NCI-H2171 (cell line): ENCODE measurements at places on chromosomes 7 and 10.
A peak's percentile ranks its signal among the peaks of the same experiment; 100 is the strongest.

DNA sequence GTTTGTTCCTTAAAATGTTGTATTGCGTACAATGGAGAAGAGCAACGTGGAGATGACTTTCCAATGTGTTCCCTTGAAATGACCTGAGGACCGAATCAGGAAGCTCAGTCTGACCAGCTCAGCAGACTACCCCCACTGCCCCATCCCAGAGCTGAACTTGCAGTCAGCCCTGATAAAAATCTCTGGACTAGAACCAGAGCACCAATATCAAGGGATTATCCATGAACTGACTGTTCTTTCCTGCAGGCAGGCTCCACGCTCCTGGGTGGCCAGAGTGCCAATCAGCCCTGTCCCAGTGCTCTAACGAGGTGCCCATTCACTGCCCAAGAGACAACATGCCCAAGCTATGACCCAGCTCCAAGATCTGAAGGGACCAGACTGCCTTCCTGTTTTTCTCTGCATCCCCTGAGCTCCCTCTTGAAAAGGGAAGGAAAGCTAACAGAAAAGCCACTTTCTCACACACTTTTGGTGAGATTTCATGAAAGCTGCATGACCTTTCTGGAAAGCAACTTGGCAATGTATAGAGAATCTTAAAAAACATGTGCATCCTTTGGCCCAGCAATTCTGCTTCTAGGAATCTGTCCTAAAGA, 130.2 kb downstream of the KCNMA1 start:
- DNase-seq = no peak

- DNase-seq = no peak
Observed at GRCh38 chr7:155567646-155568332, 21.4 kb upstream of the CNPY1 start.

GRCh38 chr10:111989136-111989911, 194.2 kb downstream of the GPAM start:
- DNase-seq = no peak

DNA sequence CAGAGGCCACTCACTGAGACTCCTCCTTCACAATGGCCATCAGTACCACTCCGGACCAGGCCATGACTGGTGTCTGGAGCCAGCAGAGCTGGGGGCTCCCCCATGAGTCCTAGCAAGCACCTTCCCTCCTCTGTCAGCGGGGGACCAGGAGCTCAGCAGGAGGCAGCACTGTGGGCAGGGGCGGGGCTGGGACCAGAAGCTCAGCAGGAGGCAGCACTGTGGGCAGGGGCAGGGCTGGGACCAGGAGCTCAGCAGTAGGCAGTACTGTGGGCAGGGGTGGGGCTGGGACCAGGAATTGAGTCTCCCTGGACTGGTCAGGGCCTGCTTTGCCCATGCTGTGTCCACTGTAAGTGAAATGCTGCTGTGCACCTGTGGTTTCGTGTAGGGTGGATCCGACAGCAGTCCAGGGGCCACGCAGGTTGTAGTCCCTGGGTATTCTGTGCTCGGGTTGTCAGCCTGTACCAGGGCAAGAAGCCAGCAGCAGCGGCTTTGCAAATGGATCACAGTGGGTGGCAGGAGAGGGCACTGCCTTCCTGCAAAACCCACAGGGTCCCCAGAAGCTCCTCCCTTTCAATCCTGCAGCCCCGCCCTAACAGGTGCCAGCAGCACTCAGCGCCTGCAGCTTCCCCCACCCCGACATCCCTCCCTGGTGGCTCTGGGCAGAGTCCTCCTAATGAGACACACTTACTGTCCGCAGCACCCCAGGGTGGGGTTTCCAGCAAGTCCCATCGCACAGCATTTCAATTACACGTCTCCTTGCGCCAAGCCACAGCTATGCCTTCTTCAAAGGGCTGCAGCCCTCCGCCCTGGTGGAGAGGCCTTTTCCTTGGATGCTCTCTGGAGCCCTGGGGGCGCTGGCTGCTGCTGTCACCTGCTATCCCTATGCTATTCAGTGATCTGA, 220.5 kb downstream of the TCERG1L start:
- DNase-seq = peak; percentile 54

DNA sequence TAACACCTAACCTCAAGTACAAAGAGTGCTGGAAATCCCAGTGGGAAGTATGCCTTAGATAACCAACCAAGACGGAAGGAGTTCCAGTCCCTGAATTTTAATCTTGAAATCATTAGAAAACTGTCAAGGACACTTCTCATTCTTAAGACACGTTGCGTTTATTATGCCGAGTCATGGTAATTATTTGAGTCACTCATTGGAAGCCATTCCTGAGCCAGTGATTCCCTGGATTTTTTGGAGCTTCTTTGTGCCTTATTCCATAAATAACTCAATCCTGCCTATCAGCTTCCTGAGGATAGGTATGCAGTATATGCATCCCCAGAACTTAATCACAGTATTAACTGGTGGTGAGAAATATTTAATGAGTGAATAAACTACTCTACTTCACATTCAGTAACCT, 77.4 kb downstream of the PPP1R17 start:
- DNase-seq = no peak

DNA sequence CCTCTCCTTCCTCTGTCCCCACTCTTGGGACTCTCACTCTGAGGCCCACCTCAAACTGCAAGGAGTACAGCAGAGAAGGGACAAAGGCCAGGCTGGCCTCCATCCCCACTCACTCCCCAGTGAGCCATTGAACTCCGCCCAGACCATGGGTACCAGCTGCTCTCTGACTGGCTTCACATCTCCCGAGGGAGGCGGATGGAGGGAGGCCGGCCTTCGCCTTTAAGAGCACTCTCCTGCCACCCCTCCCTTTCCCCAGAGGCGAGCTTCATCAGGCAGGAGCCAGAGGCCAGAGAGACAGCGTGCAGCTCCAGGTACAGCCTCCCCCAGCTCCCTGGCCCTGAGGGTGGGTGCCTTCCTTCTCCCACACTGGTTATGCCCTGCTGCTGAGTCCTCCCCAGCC, 1.8 kb upstream of the LDB3 start:
- no peak for DNase-seq

DNA sequence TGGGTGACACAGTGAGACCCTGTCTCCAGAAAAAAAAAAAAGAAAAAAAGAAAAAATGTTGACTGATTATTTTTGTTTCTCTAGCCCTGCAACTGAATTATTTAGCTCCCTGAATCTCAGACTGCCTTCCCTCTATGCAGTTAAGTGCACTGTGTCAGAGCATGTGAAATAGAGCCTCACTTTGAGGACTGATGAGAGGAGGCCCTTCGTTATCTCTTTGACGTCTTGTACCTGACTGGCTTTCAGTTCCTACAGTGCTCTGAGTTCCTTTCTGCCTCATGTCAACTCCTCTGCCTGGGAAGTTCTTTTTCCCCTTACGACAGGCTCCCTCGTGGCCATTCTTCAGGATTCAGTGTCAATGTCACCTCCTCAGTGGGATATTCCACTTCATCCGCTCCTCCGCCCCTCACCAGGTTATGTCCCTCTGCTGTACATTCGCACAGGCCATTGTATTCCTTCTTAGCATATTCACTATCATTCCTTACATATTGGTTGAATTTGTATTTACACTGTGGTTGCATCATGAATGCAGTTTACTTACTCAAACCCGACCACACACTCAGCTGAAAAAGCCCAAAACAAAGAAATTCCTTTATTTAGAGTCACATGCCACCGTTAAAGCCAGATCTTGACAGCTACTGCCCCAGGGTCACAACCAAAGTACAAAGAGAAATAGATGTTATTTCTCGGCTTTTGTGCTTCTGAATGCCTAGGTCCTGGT, 18.1 kb upstream of the CAMK2G start:
- DNase-seq = no peak

GRCh38 chr10:74822521-74823089, 3.8 kb upstream of the KAT6B start:
- no peak for DNase-seq

GRCh38 chr7:124697746-124698145, 67.8 kb downstream of the GPR37 start:
- DNase-seq = no peak

DNA sequence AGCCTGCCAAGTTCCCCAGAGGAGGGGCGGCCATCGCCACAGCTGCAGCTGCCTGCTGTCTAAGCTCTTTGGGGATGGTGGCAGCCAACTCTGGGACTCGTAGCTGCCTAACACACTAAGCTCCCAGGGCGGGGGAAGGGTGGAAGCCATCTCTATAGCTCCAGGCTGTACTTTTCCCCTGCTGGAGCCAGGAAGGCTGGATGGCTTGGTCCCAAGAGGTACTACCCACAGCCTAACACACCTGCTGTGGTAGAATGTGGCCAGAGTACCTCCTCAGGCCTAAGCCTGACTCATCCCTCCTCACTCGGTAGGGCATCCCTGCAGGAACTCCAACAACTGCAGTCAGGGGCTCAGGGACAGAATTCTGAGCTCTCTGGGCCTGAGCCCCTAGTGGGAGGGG, 151.7 kb upstream of the TAC1 start:
- no peak for DNase-seq

- no peak for DNase-seq
Observed at GRCh38 chr10:11035301-11035991, 17.8 kb downstream of the CELF2 start.

DNA sequence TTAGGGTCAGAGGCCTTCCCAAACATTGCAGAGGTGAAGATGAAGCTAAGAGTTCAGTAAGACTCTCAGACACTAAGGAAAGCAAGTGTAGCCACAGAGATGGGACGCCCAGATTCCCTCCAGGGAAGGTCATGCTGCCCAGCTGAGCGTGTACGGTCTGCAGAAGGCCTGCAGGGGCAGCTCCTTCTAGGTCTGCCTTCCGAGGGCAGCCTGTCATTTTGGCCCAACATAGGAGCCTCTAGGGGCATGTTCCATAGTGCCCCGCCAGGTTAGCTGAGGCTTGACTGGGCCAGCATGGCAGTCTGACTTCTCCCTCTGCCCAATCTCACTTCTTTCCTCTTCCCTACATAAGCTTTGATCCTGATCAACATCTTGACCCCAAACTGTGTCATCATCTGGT, 130.7 kb downstream of the PIP4K2A start:
- DNase-seq = no peak

- no peak for DNase-seq
Observed at GRCh38 chr7:68371985-68372384, 1226.3 kb upstream of the AUTS2 start.

GRCh38 chr10:75246506-75246905, 10.7 kb upstream of the COMTD1 start:
- no peak for DNase-seq

DNA sequence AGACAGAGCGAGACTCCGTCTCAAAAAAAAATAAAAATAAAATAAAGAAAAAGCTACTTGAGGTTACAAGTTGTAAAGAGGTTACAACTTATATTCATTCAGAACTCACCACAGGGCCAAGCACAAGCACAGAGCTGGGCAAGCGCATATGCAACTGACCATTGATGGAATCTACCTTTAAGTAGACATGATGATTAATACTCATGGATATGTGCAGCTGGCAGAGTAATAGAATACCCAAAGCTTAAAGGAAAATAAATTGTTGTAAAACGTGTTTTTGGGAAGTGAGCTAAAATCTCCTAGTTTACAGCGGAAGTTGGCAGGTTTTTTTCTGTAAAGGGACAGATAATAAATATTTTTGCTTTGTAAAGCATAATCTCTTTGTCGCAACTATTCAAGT, 111.6 kb downstream of the TMEM168 start:
- no peak for DNase-seq

GRCh38 chr10:36096576-36096975, 454.5 kb upstream of the FZD8 start:
- DNase-seq = no peak

GRCh38 chr7:71349682-71350481, 217.9 kb downstream of the GALNT17 start:
- no peak for DNase-seq

- no peak for DNase-seq
Observed at GRCh38 chr10:133180965-133181639, 21.1 kb downstream of the KNDC1 start.

DNA sequence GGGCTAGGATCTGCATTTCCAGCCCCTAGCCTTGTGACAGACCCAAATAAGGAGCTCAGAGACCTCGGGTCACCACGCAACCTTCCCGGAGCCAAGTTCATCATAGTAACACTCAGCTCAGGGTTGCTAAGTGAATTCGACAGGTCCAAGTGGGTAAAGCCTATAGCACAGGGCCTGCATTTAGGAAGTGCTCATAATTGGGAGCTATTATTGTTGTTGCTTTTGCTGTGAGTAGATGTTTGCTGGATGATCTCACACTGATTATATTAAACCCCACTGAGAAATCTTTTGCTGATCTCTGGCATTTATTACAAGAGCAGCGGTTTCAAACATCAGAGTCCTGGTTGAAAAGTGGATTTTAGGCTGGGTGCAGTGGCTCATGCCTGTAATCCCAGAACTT, 20.3 kb upstream of the SAR1A start:
- no peak for DNase-seq

DNA sequence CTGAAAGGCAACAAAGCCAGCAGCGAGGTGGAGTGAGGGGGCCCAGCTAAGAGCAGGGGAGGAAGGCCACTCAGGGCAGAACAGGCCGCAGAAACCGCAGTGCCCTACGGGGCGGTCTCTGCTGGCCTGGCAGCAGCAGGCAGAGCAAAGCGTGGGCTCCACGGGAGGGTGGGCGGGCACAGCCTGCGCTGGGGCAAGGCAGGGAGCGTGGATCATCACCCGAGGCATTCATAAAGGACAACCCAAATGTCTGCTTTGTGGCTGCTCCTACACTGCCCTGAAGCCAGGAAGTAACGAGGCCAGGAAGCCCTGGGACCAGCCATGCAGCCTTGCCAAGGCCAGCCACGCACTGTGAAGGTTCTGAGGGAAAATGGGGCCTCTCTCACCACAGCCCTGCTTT, 127.5 kb downstream of the MAD1L1 start:
- no peak for DNase-seq

- DNase-seq = no peak
Observed at GRCh38 chr10:59563531-59563930, 146.1 kb downstream of the SLC16A9 start.

DNA sequence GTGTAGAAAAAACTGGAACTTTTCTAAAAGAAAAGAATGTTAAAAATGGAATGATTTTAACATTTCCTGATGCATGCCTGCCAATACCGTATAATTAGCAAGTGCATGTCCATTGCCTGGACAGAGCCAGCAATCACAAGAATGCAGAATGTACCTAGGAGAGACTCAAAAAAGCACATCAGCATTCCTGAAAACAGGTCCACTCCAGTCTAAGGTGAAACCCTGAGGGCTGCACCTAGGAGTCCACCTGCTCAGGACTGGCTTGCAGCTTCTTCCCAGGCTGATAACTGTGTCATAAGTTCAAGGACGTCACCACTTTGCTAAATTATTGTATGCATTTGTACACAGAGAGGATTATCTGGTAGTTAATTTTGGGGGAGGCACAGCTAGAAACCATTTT, 5.4 kb downstream of the CCDC201 start:
- DNase-seq = no peak
